Spinal cord (tissue), 10 donors: ENCODE measurements at places on chromosomes 16 and 17. TPM values are rescaled to one million over a fixed set of nuclear protein-coding genes. Genes with fewer than 3 reads are reported as not detected.

DNA sequence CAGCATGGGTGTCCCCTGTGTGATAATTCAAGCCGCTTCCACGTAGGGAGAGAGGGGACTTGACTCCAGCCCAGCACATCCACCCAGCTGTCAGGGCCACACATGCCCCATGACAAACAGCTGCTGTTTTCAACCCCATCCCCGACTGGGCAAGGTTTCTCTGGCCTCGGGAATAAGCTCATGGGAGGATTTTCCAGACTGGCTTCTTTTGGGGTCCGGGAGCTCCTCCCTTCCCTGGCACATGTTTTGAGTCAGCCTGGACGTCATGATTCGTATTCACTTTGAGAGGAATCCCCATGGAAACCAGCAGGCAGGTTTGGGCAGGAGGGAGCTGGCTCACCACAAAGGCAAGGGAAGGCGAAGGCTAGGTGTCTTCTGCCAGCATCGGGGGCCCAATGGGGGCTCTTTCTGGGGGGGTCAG is 156.4 kb downstream of the CMIP start:
- DNase-seq, result peak; percentile 75

- no peak for DNase-seq
Measured at GRCh38 chr17:50475362-50475761, 3.3 kb upstream of the RSAD1 start.

GRCh38 chr16:47983999-47984580 is 171.7 kb downstream of the ABCC12 start:
- no peak for DNase-seq

Gene MEFV
- polyA plus RNA-seq, result 0.29 TPM

Gene ABCC11
- 0.59 TPM for polyA plus RNA-seq
